ENCODE measurements at places on chromosomes 2 and 18. TPM values are rescaled to one million over a fixed set of nuclear protein-coding genes. Genes with fewer than 3 reads are reported as not detected.

DNA sequence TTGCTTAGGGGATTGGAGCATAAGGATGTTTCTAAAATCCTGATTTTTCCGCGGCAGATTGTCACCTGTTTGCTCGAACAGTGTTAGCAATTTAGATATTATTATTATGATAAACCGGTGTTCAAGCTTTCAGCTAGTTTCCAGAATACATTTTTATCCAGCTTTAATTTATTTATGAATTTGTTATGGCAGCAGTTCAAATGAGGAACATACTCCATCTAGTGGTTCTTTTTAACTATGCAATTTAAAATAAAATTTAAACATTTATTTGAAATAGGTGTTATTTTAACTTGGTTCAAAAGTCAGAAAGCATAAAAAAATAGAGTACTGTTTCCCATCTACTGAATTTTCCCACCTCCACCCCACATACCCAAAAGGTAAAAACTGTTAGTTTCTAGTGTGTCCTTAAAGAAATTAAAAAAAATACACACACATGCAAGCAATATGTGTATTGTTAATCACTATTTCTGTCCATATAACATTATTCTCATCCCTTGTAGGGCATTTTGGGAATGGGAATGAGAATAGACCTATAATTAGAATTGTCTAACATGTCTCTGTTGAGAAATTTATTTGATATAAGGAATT, 23.2 kb downstream of the ACOXL start:
- no peaks in the 10 kb centered on the region for H3K36me3 ChIP-seq
- no peak overlapping the region for H3K27ac ChIP-seq
- no peak overlapping the region for H3K4me3 ChIP-seq
- DNase-seq = peak; percentile 14
- H3K4me1 ChIP-seq = no peaks in the 10 kb centered on the region

DNA sequence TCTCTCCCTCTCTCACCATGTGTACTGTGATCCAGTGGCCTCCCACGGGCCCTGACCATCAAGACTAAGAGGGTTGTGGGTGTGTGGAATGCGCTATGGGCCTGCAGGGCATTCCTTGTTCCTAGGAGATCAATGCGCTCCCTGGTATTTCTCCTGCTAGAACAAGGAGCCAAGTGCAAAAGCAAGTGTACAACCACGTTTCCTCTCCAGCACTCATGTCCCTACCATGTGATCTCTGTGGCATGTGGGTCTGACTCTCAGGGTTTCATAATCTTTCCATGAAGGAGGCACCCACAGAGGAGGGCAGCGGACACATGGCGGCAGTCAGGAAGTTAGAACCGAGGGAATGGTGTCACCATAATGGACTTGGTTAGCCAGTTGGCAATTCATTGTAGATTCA, 91.4 kb downstream of the MAPK4 start:
- no peaks in the 10 kb centered on the region for H3K4me1 ChIP-seq
- H3K36me3 ChIP-seq = no peaks in the 10 kb centered on the region
- H3K4me3 ChIP-seq = no peak overlapping the region
- no peaks in the 10 kb centered on the region for H3K27me3 ChIP-seq
- no peak for DNase-seq

DNA sequence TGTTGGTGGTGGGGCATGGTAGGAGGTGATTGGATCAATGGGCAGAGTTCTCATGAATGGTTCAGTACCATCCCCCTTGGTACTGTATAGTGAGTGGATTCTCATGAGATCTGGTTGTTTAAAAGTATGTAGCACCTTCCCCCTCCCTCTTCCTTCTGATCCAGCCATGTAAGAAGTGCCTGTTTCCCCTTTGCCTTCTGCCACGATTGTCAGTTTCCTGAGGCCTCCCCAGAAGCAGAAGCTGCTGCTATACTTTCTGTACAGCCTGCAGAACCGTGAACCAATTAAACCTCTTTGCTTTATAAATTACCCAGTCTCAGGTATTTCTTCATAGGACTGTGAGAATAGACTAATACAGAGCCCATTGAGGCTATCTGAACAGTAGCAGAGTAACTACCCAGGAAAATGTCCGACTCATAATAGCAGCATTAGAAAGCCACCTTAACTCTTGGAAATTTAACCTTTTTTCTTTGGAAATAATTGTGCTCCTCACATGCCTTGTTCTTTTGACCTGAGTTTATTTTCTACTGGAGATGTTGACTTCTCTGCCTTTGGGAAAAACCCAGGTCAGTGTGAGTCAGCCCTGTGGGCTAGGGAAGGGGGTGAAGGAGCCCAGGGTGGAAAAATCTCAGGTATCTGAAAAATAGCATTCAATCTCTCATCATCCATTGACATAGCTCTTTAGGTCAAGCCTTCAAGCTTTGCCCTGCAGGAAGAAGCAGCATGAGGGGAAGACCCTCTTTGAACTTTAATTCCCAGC, 18.1 kb downstream of the CYP1B1 start:
- no peak overlapping the region for H3K27ac ChIP-seq
- H3K4me1 ChIP-seq = no peaks in the 10 kb centered on the region
- DNase-seq = no peak
- H3K36me3 ChIP-seq = no peaks in the 10 kb centered on the region

GRCh38 chr2:39516347-39517101, 79.4 kb upstream of the MAP4K3 start:
- no peak overlapping the region for H3K4me3 ChIP-seq
- peak; percentile 47 for DNase-seq
- peak overlapping the region; percentile 77 for H3K27ac ChIP-seq
- H3K4me1 ChIP-seq = peaks cover 44% of the 10 kb centered on the region
- no peaks in the 10 kb centered on the region for H3K36me3 ChIP-seq
- H3K27me3 ChIP-seq = no peaks in the 10 kb centered on the region

TDRD15 gene
- not detected for total RNA-seq

DNA sequence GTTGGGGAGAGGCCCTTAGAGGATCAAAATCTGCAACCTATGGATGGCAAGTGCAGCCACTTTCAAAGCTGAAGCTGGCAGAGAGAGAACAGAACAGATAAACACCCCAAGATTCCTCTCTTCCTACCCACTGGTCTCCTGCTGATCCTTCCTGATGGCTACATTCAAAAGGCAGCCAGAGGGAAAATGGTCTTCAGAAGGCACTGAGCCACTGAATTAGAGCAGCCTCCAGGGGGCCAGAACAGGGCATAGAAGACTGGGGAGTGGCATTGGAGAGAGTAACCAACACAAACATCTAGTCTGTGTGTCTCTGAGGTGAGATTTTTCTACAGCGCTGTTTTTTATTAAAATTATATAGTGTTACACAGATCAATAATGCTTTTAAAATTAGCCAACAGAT, 432.6 kb downstream of the PARD3B start:
- peaks cover 10% of the 10 kb centered on the region for H3K4me1 ChIP-seq
- no peak for DNase-seq
- H3K27ac ChIP-seq = no peak overlapping the region
- H3K27me3 ChIP-seq = no peaks in the 10 kb centered on the region
- H3K4me3 ChIP-seq = no peak overlapping the region

DUSP19 gene
- 4.5 TPM for total RNA-seq

ADAM23 gene
- 2.3 TPM for total RNA-seq

- H3K4me3 ChIP-seq = no peak overlapping the region
- DNase-seq = no peak
- H3K27me3 ChIP-seq = no peaks in the 10 kb centered on the region
These were observed 256.5 kb downstream of the TPGS2 start for GRCh38 chr18:36572135-36572856.
